ENCODE measurements at places on chromosomes 7 and 10.

GRCh38 chr7:110835849-110836248 lies 255.1 kb upstream of the LRRN3 start:
- no peak for DNase-seq

GRCh38 chr7:30888747-30889146 lies 22.9 kb upstream of the AQP1 start:
- peak; percentile 30 for DNase-seq

- no peak for DNase-seq
Measured at GRCh38 chr10:114031073-114031972, 12.3 kb upstream of the ADRB1 start.

- DNase-seq: no peak
Measured at GRCh38 chr10:7707102-7707501, 4.0 kb downstream of the ITIH2 start.

- DNase-seq: no peak
Measured at GRCh38 chr10:124059551-124059950, 33.8 kb downstream of the CHST15 start.

- no peak for DNase-seq
Measured at GRCh38 chr7:7098280-7098818, 84.0 kb upstream of the C1GALT1 start.

- peak; percentile 8 for DNase-seq
Measured at GRCh38 chr7:15215616-15216015, 313.1 kb upstream of the DGKB start.

DNA sequence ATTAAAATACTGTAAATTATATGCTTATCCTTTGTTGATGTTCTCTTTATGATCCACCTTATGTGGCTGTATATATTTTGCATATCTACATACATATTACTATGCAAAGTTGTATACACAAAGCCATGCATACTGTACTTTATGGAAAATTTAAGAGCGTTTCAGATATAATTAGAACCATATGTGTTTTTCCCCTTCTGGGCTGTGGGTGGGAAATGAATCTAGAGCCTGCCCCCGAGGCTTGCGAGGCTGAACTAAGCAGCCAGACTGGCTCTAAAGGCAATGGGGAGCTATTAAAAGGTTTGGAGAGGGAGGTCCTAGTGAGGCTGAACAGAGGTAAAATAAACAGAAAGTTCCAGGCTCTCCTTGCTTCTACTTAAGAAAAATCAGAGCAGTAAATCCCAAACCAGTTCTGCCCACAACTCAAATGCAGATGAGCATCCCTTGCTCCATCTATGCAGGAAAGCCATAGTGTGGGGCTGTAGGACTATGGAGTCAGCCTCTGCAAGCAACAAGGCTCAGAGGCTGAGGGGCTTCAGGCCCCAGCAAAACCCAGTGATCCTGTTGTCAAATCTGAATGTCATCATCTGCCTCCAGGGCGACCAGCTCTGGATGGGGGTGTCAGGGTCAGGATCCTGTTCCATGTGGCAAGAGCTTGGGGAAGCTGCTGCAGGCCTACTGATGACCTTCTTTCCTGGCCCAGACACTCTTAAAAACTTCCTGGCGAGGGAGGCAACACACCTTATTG lies 14.1 kb upstream of the DDIT4 start:
- DNase-seq: peak; percentile 53

DNA sequence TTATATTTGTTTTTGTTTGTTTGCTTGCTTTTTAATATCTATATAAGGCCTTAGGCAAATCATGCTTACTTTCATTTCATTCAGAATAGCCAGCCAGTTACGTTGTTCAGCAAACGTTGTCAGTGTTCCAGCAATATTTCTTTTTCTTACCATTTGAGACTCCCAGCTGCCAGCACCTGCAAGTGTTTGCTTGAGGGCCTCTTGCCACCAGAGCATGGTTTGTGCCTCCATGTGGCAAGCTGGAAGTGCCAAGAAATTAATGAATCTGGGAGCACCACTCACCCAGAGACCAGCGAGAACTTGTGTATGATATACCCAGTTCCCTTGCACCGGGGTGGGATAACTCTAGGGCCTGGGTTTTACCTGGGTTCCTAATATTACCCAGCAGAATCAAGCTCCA lies 177.1 kb upstream of the CSTF2T start:
- DNase-seq: no peak

DNA sequence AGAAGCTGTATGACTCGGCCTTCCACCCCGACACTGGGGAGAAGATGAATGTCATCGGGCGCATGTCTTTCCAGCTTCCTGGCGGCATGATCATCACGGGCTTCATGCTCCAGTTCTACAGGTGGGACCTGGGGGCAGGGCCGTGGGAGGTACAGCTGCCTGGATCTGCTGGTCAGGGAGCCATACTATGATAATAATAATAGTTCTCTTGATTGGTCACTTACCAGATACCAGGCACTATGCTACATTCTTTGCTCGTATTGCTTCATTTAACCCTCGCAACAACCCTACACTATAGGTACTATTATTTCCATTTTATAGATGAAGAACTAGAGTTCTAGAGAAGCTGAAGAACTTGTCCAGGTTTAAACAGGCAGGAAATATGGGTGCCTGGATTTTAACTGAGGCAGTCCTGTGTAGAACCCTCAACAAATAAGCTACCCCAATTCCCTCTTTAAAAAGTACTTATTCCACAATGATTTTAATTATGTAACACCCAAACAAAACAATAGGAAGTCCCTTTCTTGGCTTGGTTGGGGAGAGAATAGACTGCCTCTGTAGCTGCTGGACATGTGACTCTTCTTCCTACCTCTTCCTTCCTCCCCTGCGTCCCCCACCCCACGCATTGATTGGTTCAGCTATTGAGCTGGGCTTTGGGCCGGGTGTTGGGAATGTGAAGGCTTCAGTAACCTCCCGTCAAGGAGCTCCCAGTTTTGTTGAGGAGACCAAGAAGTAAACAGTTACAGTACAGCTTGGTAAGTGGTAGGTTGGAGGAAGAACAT lies 12.8 kb downstream of the SFXN2 start:
- no peak for DNase-seq

GRCh38 chr7:86745013-86745745 lies 101.5 kb downstream of the GRM3 start:
- no peak for DNase-seq

- DNase-seq: no peak
Measured at GRCh38 chr7:54709283-54709682, 49.7 kb downstream of the SEC61G start.

- DNase-seq: no peak
Measured at GRCh38 chr10:14358886-14359573, 28.3 kb upstream of the FRMD4A start.

DNA sequence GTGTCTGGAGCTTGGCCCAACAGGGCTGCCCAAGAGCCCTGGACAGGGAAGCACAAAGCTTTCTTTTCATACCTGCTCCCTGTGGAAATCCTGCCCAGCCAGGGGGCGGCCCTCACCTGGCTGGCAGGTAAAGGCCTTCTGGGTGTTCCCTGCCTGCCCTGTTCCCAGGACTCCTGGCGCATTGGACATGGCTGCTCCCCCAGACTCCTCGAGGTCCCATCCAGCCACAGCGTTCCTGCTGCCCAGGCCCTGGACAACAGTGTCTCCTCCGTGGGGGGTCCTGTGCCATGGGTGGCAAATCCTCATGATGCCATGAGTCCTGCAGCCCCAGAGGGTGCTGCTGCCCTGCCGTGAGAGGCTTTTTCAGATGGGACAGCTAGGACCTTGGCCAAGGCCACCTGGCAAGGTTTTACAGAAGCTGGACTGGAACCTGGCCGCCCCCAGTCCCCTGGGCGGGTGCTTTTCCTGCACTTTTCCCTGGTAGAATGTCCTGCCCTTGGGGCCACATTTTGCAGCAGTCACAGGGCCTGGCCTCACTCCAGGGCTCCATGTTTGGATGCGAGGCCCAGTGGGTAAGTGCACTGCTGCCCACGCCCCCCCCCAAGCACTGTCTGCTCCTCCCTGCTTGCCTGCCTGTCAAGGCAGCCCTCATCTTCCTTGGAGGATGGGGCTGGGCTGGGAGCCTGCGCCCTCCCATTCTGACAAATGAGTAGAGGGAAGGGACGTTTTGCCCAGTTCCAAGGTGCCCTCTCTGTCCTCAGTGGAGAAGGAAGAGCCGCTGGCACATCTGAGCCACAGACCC lies 60.7 kb downstream of the LHPP start:
- DNase-seq: no peak

DNA sequence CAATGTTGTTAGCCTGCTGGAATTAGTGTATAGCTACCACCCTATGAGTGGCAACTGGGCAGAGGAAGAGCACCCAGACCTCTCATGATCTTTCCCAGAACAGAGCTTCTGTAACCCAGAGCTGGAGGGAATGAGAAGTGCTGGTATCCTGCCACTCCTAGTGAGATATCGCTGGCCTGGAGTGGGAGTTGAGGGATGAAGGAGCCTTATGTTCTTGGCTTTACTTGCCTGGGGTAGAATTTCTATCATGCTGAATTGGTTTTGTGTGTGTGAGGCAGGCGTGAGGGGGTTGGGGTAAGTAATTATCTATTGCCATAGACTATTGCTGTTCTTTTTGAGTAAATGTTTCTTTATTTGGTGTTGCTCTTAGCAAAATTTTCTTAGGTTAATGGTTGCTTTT lies 146.6 kb downstream of the ATRNL1 start:
- no peak for DNase-seq

DNA sequence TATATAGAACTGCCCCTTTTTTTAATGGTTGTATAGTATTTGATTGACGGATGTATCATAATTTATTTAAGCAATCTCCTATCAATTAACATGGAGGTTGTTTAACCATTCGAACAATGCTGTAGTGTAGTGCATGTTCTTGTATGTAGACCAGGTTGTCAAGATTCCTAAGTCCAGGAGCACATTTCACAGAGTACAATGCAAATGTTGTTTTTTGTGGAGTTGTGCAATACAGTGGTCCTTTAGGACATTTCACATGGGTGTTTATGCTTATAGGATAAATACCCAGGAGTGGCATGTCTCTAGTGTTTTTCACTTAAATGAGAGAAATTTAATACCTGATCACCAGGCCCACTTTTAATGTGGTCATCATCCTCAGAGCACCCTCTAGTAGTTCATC lies 8.1 kb downstream of the ASB4 start:
- DNase-seq: no peak

DNA sequence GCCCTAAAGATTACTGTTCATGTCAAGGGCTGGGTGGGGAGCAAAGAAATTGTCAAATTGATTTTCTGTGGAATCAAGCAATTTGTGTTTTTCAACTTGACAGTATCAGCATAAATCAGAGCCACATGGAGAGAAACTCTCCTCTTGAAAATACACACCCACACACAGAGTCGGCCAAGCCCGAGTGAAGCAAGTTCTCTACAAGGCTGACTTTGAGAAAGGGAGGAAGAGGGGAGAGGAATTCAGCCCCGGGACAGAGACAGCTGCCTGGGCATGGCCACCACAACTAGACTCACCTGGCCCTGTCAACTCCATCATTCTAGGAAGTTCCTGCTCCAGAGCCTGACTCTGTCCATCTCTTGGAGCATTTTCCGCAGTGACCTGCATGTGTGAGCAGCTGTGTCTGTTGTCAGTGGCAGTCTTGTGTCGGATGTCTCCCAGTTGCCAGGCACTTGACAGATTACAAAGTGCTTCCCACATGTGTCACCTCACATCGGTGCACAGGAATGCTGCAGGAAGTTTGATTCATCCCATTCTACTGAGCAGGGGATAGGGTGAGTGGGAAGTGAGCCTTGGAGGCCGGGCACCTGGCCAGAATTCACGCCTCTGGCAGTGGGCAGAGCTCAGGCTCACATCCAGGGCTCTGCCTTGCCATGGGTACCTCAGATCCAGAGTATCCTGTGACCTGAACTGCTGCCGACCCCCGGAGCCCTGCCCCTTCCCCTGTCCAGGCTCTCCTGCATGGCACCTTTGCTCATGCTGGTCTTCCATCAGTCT lies 37.9 kb downstream of the ADAM12 start:
- DNase-seq: peak; percentile 49

DNA sequence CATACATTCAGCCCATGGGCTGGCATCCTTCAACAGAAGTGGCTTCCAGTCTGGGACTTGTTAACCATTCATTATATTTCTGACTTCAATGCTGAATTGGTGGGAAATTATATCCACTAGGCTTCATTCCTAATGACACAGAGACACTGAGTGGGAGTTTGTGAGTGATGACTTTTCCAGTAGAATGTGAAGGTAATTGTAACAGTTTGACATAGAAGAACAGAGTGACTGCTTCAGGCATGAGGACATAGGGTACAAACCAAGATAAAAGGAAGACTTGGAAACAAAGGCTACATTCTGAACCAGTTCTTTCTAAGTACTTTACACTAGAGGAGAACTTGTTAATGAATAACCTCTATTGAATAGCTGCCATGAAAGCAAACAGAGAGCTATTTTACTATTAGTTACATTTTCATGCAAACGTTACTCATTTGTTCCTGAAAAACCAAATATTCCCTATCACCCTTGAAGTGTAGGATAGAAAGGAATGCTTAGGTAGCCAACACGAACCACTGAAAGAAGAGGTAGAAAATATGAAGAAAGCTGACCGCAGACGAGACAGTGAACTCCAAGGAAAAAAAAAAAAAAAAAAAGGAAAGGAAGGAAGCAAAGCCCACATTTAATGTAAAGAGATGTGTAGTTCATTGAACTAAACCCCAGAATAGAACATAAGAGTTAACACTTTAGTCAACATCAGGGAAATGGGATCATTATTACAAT lies 237.0 kb upstream of the SEMA3C start:
- no peak for DNase-seq

DNA sequence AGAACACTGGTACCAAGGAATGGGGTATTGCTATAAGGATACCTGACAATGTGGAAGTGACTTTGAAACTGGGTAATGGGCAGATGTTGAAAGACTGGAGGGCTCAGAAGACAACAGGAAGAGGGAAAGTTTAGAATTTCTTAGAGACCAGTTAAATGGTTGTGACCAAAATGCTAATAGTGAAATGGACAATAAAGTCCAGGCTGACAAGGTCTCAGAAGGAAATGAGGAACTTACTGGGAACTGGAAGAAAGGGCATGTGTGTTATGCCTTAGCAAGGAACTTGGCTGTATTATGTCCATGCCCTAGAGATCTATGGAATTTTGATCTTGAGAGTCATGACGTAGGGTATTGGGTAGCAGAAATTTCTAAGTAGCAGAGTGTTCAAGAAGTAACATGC lies 38.0 kb downstream of the FAM149B1 start:
- DNase-seq: no peak

DNA sequence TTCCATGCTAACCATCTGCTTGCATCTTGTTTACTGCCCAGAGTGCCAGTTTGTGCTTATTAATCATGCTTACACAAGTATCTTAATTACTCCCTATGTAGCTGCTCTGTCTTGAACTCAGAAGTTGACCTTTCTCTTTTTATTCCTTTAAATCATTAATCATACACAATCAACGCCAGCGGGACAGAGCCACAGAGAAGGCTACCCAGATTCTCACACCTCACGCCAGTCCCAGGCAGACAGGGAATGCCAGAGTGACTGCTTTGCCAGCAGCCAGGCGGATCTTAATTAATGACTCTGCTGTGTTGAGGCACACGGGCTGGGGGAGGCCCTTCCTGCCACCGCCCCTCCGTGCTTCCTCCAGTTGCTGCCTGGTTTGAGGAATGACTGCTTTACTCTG lies 229.4 kb downstream of the LRMDA start:
- no peak for DNase-seq

GRCh38 chr10:79137826-79138225 lies 69.1 kb downstream of the ZMIZ1 start:
- no peak for DNase-seq

Data from putamen (tissue), 1 donor.